ENCODE measurements at places on chromosomes 6 and 20.

GRCh38 chr6:163183806-163184205, 230.7 kb upstream of the QKI start:
- DNase-seq, result peak; percentile 33

- DNase-seq, result peak; percentile 52
Measured at GRCh38 chr6:2695454-2696095, 55.1 kb downstream of the MYLK4 start.

DNA sequence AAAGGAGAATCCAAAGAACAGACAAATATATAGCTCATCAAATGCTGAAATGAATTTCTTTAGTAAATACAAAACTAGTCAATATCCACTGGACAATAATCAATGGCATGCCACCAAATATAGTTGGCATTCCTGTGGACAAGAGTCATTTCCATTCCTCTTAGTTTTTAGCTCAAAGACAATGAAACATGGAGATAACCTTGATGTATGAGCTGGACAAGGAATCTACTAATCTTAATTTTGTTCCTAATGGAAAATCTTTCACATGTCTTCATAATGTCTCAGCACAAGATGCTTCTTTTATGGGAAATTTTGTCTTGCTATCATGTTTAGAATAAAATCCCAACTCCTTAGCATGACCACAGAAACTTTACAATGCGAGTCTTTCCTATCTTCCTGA, 87.8 kb downstream of the PFDN4 start:
- DNase-seq, result no peak

- DNase-seq, result no peak
Measured at GRCh38 chr6:162251257-162251656, 476.3 kb downstream of the PRKN start.

GRCh38 chr6:56115715-56116114, 131.7 kb downstream of the COL21A1 start:
- no peak for DNase-seq

DNA sequence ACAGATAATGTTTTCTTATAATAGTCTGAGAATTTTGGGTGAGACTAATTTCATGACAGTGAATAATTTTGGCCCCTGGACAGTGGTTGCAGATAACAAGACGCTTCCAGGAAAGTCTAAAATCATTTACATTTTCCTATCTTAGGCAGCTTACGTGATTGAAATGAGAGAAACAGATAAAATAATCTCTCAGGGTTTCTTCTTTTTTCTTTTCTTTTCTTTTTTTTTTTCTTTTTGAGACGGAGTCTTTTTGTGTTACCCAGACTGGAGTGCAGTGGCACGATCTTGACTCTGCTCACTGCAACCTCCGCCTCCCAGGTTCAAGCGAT, 4.2 kb upstream of the SERPINB1 start:
- DNase-seq, result no peak

DNA sequence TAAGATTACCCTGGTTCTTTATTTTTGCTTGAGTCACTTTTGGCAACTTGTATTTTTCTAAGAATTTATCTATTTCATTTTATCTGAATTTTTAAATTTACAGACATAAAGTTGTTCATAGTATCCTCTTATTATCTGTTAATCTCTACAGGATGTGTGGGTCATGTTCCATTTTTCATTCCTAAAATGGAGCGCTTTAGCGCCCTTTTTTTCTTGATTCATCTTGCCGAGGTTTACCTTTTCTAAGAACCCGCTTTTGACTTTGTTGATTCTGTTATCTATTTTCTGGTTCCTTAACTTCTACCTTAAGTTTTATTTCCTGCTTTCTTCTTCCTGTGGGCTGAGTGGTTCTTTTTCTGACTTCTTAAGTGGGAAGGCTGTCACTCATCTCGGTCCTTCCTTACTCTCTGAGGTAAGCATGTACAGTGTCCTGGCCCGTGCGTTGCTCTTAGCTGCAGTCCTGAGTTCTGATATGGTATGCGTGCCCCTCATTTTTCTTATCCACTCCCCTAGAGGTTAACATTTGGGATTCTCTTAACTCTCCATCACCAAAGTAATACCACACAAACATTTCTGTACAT, 399.8 kb downstream of the CDC5L start:
- DNase-seq, result no peak

DNA sequence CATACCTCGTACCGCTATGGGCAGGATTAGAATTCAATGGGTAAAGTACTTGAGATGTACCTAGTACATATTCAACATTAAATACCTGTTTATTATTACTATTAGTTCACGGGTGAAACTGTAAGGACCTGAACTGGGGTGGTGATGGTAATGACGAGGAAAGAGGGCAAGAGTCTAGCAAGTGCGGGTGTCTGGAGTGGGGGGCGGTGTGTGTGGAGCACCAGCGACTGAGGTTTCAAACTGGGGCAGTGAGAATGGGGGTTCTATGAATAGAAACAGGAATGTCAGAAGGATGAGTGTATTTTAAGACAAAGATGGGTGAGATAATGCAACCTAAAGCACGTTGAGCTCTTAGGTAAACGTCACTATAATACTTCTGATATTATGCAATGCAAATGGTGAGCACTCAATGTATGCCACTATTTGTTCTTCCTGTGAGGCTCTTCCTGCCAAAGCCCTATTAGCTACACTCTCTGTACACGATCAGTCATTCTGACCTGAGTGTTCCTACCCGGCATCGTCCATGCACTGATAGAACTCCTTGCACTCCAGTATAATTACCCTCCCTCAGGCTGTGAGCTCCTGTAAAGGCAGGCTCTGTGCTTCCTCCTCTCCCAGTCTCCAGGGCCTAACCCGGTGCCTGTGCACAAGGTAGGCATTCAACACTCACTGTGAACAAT, 55.0 kb downstream of the ALDH5A1 start:
- no peak for DNase-seq

- DNase-seq, result no peak
Measured at GRCh38 chr6:130932438-130932837, 105.2 kb downstream of the SMLR1 start.

GRCh38 chr6:21478883-21479539, 114.5 kb upstream of the SOX4 start:
- DNase-seq, result peak; percentile 40

GRCh38 chr6:156862711-156863110, 85.5 kb downstream of the ARID1B start:
- DNase-seq, result no peak

DNA sequence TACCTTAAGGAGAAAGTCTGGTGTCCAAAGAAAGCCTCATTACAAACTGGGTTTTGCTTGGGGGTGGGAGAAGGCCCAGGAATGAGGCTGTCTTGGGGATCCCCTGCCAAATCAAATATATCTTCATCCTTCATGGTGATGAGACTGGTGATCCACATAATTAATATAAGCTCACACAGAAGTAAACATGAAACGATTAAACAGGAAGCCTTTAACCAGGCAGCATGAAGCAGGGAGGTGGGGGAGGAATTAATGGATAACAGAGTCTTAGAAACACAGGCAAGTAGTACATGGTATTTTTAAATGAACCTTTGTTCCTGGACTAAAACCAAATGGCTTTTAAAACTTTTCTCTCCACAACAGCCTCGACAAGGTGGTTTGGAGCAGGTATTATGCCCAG, 437.5 kb downstream of the TFAP2A start:
- no peak for DNase-seq

DNA sequence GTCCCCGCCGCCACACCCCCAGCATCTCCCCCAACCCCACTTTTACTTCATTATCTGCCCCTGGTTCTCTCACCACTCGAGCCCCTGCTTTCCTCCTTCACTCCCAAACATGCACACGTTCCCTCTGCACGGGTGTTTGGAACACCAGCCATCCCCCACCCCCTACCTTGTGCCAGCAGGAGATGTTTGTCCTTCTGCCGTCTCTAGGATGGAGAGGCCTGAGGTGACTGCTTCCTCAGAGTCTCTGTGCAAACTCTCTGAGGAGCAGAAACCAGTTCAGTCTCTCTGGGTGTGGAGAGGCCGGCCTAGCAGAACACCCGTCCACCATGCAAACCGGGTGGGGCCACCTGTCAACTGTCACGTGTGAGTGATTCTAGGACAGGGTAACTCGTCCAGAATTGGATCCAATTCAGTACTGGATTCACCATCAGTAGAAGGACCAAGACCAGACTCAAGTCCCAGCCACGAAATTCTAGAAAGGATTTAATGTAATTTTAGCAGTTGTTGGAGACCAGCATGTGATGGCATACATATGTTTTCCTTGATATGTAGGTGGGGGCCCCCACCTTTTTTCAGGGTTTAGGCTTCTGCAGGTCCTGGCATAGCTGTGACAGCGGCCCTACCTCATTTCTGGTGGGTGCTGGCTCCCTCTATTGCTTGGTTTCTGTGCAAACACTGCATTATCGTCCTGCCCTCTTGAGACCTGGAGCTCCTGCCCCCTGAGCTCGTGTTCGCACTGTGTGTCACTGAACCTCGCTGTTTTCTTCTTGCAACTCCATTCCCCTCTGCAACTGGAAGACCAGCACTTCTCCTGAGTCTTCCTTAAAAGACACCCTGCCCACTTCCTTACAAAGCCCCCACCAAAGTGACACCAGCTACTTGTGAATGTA, at the start of gene RAET1E:
Gene RAET1E (minus strand): TSS at position 259 of the 890 bp plus-strand sequence. CDS start 7,212 bp downstream, outside the sequence.
- DNase-seq, result no peak

GRCh38 chr20:4470375-4470774, 251.3 kb upstream of the PRND start:
- no peak for DNase-seq

- no peak for DNase-seq
Measured at GRCh38 chr6:36120539-36120938, 9.8 kb upstream of the MAPK13 start.

DNA sequence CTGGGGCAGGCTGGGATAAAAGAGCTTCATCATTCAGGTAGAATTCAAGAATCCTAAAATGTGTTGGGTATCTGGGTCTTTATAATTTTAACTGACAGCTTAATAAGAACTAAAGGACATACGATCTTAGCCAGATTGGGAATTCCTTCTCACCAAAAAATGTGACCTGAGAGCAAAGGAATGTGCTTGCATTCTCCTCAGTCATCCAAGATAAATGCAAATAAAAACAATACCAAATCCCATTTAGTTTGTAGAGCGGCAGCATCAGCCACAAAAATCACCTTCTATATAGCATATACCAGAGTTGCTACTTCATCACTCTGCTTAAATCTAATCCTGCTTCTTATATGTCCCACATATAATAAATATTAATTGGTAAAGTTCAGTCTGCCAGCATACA, 16.9 kb downstream of the USP49 start:
- no peak for DNase-seq

GRCh38 chr6:74320074-74320473, 624.1 kb downstream of the CD109 start:
- DNase-seq, result no peak

DNA sequence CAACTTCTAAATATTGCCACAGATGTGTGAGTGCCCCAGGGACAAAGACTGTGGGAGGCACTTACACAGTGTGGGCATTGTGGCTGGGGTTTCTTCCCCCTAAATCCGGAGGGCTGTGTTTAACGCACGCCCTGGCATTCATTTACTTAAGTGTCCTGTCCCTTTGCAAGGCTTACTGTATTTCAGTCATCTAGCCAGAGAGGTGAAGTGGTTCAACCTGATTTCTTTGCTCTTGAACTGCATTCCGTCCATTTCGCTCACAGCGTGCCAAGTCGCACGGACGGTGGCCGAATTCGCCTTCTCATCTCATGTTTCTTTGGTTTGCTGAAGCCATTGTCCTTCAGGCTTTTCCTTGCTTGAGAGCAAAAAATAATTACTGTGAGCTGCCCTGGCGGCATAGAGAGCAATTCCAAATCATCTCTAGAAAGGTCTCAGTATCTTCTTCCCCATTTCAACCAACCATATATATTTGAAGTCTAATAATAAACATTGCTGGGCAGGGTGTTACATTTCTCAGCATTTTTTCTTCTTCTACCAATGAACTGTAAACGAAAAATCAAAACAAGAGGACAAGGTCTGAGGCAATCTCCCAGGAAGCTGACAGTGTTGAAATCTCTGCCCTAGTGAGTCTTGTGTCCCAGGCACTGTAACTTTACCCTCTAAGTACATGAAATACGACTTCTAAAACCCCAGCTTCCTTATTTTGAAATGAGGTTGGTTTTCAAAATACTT, 16.9 kb downstream of the SYTL3 start:
- DNase-seq, result no peak

GRCh38 chr6:25706314-25707014, 48.1 kb upstream of the SLC17A4 start:
- no peak for DNase-seq

- DNase-seq, result no peak
Measured at GRCh38 chr6:12090714-12091113, 78.6 kb downstream of the HIVEP1 start.

GRCh38 chr20:48626226-48626937, 201.4 kb downstream of the PREX1 start:
- no peak for DNase-seq

- no peak for DNase-seq
Measured at GRCh38 chr6:149033454-149033853, 284.1 kb upstream of the TAB2 start.

GRCh38 chr6:106360989-106361430, 493 bp downstream of the CRYBG1 start:
- DNase-seq, result no peak

DNA sequence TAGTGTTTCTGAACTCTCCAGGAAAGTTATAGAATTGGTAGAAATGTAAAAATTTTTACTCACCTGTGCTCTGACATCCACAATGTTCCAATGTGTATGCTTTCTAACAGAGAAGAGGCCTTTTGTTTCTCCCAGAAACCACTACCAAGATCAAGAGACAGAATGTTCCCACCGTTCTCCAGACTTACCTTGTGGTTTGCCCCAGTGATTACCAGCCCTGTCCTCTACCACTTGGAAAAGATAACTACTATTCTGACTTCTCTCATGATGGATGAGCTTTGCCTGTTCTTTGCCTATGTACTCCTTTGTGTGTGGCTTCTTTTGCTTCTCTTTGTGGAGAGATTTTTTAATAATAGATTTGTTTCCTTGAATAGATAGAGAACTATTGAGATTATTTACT, 173.0 kb upstream of the SCGN start:
- no peak for DNase-seq

DNA sequence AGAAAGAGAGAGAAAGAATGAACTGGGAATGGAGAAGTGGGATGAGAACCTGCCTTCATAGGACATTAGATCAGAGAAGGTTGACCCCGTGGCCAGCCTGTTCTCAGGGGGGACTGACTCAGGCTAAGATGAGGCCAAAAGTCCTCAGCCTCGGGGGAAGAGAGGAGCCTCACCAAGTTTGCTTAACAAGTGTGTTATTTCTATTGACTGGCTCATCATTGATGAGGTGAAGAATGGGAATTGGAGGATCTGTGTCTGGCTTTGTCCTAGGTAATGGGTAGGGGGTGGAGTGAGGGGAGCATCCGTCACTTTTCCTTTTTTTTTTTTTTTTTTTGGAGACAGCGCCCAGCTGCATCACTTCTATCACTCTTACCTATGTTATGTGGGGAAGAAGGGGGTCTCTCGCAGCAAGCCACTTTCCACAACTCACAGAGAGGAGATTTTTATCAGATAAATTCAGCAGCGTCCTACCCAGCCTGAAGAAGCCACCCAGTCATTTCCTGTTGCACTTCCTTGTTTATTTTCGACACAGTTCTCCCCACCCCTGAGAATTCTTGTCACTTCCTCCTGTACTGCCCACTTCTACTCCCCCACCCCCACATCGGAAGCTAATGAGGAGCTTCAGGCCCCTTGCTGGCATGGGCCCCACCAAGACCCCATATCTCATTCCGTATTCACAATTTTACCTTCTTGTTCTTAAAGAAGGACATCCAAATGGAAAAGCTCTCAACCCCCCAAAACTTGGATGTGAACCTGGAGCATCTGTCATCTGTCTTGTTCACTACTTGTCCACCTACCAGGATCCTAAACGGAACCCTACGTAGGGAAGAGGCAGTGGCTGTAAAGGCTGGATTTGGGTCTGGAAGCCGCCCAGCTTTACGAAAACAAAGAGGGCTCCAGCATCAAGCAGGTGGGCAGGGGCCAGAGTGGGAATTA, 2.8 kb upstream of the RNASET2 start:
- DNase-seq, result no peak
